ENCODE measurements at places on chromosomes 7 and 10.

GRCh38 chr10:61541960-61542359, 88.8 kb upstream of the TMEM26 start:
- DNase-seq: no peak

DNA sequence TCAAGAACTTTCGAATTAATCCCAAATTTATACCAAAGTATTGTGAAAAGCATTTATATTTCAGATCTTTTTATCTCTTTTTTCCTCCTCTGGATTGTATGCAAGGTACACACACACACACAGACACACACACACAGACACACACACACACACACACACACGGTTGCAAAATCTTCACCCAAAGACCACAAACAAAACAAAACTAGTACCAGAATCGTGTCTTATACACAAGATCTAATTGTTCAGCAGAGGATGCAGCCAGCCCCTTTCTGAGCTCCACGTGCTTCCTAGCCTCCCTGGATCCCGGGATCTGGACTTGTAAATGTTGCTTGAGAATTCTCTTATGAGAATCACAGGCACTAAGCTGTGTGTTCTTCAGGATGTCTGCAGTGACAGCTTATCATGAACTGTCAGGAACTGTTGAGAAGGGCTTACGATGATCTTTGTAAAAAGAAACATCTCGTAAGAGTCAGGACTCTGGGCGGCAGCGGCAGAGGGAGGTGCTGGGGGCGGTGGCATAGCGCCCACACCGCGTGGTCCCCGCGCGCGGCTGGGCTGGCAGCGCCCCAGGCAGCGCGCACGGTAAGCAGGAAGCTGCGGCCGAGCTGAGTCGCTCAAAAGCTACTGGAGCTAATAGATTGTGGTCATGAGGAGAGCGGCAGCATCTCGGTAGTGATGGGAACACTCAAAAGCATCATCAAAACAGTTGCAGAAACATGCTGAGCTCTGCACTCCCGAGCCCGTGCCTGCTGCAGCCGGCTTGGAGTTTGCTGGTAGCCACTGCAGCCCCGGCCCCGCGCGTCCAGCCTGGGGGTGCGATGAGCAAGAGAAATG, 277.6 kb downstream of the GATA3 start:
- DNase-seq: peak; percentile 69

DNA sequence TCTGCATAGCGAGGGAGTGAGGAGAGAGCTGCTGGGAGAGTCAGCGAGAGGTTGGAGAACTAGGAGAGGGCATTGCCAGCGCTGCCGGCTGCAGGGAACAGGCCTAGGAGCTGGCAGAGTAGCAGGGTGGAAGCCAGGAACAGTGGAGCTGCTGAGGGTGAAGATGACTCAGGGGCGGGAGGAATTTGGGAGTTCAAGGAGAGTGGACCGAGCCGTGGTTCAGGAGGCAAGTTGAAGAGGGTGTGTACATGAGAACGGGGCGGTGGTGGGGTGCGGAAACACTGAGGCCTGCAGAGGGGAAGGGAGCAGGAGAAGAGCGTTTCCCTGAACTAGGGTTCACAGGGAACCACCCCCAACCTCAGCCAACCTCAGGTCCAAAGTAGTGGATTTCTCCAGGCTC, 31.5 kb downstream of the HIF1AN start:
- DNase-seq: no peak

DNA sequence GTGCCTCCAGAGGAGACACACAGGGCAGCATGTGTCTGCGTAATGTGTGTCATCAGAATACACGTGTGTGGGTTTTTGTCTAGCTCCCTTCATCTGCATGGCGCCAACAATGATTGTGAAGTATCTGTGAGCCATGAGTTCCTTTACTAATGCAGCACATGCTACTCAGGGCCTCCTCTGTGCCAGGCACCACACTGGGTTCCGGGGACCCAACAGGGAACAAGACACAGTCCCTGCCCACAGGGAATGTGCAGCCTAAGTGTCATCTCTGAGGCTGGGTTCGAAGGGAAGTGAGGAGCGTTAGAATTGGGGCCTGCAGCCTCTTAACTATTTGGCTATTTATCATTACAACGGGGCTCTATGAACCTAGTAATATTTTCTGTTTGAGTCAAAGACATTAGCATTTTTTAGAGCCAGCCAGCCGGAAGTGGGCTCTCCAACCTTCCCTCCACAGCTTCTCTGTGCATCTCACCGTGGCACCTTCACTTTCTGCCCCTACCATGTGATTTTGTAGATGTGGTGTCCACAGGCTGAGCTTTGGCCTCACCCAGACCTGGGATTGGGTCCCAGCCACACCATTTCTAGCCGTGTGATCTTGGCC, 43.9 kb upstream of the SRGN start:
- DNase-seq: no peak

DNA sequence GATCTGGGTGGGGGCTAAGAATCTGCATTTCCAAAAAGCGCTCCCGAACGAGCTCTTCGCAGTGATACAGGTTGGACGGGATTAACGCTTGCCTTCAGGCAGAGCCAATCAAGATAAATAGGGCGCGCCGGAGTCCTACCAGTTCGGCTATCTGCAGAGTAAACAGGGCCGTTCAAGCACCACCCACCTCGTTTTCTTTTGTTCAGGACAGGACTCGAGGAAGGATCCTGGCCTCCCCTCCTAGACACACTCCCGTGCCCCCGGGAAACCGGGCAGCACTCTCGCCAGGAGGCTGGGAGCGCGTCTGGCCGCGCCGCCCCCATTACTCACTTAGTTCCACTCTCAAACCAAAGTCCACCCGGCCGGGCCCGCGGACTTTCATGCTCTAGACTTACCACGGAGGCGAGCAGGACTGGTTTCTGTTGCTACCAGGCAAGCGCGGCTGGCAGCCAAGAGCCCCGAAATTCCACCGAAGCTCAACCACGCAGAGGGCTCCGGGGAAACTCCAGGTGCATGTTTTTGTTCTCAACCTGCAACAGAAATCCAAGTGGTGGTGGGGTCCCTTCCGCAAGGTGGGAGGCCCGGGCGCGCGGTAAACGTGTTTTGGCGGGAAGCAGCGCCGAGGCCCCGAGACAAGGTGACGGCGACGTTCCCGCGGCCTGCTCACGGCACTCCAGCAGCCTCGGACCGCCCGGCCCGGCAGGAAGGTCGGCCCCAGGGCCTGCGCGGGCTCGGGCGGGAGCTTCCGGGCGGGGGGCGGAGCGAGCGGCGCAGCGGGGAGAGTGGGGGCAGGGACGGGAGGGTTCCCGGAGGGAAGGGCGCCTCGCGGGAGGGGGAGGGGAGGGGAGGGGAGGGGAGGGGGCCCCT, 12.7 kb downstream of the HNRNPF start:
- DNase-seq: peak; percentile 43

GRCh38 chr7:107464666-107465226, 5.1 kb upstream of the GPR22 start:
- DNase-seq: no peak

DNA sequence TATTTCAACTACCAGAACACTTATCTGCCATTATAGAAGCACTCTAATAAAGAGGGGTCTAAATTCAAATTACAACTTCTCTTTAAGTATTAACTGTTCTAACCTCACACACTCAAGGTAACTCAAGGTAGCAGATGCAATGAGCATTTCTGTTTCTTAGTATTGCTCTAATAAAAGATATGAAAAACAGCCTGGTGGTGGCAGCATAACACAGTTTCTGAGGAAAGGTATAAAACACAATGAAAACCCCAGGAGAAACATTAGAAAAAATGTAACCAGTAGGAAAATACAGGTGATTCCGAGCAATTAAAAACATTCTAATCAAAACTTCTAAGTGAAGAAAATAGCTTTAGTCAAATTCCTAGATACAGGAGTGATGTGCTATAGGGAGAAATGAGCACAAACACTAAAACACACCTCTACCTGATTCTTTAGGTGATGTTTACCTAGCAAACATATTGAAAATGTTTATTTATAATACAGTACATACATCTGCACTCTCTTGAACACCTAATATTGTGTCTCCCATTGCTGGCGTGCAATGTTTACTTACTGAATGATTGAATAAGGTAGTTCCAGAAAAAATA, 3.5 kb downstream of the MKRN1 start:
- peak; percentile 48 for DNase-seq

GRCh38 chr10:88154596-88155250, 291.3 kb downstream of the PTEN start:
- DNase-seq: no peak

DNA sequence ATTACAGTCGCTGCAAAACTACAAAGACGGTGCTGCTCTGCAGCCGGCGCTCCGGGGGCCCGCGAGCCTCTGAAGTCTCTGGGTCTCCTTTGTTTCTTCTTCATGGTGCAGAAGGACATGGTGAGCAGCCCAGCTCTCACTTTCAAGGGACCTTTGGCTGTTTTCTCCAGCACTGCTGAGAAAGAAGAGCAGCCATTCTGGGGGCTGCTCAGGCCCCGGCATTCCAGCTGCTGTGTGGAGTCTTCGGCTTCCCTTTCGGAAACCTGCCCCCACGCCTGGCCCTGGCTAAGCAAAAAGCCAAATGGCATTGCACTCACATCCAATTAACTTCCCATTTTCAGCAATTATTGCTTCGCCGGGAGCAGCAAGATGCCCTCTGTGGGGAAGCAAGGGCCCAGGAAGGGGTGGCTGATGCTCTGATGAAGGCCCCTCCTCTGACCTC, 555.7 kb downstream of the PTPRN2 start:
- no peak for DNase-seq

- no peak for DNase-seq
These were observed 283.2 kb downstream of the SORCS3 start for GRCh38 chr10:104924101-104924795.

DNA sequence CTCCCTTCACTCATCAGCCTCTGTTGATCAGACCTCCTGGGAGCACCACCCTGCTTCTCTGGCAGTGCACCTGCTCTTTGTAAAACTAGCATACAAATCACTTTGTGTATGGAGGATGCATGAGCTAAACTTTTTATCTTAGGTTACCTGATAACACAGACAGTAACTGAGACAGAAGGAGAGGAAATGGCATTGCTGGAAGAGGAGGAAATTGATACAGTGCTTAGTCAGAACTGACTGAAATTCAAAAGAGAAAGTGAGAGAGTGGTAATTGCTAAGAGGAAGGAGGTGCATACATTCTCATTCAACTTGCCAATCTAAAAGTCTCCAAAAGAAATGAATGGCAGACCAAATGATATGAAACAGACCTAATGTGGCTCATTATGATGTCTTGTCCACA, 1120.7 kb downstream of the GATA3 start:
- DNase-seq: no peak

DNA sequence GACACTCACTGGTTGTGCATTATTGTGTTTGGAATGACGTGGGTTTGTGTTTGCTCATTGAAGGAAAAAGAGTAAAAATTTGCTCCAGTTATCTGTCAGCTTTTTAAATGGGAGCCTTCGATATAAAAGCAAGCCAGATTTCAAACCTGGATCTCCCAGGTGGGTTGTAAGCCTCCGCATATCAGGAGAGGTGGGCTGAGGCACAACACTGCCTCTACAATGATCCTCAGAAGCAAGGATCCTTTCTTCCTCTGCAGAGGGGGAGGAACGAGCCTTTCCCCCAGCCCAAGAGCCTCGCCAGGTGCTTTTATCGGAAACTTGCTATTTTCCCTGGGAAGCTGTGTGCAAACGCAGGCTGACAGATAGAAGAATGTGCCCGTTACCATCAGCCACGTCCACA, 331.0 kb upstream of the MGMT start:
- no peak for DNase-seq

- DNase-seq: no peak
These were observed 3.9 kb upstream of the HOXA2 start for GRCh38 chr7:27106181-27106900.

GRCh38 chr10:31121757-31122577, 90.3 kb upstream of the ZNF438 start:
- no peak for DNase-seq

GRCh38 chr7:15567652-15568051, 5.8 kb upstream of the AGMO start:
- DNase-seq: no peak

GRCh38 chr7:70416347-70416985, 715.5 kb upstream of the GALNT17 start:
- no peak for DNase-seq

DNA sequence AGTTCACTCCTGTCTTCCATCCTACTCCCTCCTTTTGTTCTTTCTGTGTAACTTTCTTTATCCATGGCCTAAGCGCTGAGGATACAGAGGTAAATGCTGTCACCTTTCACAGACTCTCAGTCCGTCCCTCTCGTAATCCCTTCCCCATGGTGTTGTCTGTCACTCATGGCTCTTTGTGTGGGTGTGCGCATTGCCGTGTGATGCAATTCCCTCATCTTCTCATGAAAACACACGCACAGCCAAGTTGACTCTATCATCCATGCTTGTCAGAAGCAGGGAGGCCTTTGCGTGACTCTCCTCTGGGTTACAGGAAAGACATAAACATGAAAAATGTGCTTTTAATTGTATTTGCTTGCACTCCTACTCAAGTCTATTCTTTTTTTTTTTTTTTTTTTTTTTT, 125.6 kb upstream of the C7orf33 start:
- DNase-seq: no peak

DNA sequence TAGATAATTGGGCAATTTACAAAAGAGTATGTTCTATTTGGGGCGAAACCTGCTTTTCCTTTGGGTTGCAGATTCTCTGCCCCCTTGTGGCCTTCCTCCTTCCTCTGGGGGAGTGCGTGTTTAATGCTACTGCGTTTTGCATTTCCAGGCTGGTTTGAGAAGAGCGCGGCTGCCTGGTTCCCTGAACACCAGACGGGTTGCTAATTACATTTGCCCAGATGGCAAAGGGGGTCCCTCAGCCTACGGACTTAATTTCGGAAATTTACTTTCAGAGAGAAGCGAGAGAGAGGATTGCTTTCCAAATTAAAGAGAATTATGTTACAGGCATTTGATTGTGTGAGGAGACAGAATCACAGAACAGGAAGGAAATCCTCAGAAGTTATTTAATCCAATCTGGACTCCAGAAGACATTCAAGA, 91.9 kb upstream of the JAZF1 start:
- peak; percentile 13 for DNase-seq

- no peak for DNase-seq
These were observed 361 bp upstream of the PLXDC2 start for GRCh38 chr10:19815731-19816410.

- no peak for DNase-seq
These were observed 67.6 kb upstream of the GSDME start for GRCh38 chr7:24824896-24825295.

DNA sequence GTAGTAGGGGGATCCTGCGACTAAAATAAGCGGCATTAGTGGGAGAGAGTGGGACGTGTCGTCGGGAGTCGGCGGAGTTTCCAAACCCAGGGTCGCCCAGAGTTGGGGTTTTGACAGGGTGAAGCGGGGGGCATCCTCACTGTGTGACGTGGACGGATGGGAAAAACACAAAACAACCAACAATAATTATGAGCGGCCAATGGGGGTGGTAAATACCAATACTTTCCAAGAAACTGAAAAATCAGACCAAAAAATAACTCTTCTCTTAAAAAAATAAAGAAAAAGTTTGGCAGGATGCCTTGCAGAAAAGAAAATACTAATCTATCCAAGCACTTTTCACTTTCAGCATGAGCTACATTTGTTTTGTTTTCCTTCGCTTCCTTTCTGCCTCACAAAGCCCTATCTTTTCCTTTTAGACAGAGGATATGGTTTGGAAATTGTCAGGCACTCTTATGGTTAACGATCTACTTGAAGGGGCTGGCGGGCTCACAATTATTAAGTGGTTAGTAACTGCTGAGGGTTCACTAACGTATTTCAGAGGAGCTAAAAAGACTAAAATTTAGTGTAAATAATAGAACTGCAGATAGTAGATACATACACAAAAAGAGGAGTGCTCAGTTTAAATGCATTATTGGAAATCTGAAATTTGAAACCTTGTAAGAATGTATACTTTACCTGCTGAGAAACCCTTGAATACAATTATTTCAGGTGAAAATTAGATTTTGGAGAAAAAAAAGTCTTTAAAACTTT, 802 bp upstream of the CDK6 start:
- DNase-seq: no peak

All from activated T-cell treated with anti-CD3 and anti-CD28 coated beads for 4 hours (primary cell).